Subcutaneous adipose tissue (tissue), 4 donors: ENCODE measurements at places on chromosomes 16 and 17. TPM values are rescaled to one million over a fixed set of nuclear protein-coding genes. Genes with fewer than 3 reads are reported as not detected.

The TEKT3 gene
- 0.51 TPM for total RNA-seq

The NLRP1 gene
- total RNA-seq: 41.5 TPM

The WNT3 gene
- total RNA-seq: 0.16 TPM

The ZNF423 gene
- 20.2 TPM for total RNA-seq

The PRR35 gene
- total RNA-seq: not detected

The HEATR9 gene
- total RNA-seq: not detected

The KIFC3 gene
- 33.0 TPM for total RNA-seq

The KRT12 gene
- not detected for total RNA-seq

The KCNH6 gene
- not detected for total RNA-seq

The PDILT gene
- not detected for total RNA-seq
